ENCODE measurements at places on chromosomes 2 and 18.
A peak's percentile ranks its signal among the peaks of the same experiment; 100 is the strongest.

DNA sequence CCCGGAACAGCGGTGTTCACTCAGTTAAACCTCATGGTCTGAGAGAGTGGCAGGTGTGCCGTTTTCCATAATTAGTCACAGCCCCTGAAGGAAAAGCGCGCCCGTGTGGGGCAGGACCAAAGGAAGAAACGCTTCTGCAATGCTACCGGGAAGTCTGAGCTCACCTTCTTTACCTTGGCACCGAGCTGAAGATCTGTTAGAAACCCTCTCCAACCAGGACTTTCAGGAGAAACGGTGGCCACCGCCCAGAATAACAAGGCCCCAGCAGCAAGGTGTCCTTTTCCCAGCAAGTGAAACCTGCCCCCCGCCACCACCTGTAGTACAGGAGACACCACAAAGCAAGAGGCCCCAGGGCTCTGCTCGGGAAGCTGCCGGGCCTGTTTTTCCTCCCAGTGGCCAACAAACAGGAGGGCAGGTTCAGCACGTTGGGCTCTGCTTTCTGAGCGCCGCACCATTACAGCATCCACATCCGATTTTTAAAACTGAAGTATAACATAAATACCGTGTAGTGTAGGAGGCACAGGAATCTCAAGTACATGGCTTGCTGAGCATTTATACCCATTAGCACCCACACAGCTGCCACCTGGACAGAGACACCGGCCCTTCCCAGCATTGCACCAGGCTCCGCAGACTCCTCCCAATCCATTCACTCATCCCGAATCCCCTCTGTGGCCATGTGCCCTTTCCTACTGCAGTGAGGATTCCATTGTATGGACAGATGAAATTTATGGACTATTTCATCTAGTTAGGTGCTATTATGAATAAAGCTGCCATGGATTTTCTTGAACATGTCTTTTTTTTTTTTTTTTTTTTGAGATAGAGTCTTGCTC, 121.8 kb upstream of the RIOK3 start:
- no peak for DNase-seq

- no peak for DNase-seq
These were observed 17.8 kb downstream of the NCOA1 start for GRCh38 chr2:24508878-24509277.

- DNase-seq, result no peak
These were observed 30.0 kb downstream of the EEF1B2 start for GRCh38 chr2:206189691-206190090.

GRCh38 chr2:168328421-168328820, 81.0 kb upstream of the STK39 start:
- DNase-seq, result no peak

DNA sequence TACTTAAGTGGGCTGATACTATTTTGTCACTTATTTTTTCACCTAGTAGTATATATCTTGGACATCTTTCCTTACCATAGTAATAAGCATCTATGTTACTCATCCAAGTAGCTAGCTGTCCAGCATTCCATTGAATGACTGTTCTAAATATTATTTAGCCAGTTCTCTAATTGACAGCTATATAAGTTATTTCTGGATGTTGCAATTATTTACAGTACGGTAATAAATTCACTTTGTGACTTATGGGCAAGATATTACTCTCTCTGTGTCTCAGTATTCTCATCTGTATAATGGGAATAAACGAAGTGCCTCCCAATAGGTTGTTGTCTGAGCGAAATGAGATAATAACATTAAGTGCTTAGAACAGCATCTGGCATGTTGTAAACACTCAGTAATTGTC, 46.6 kb upstream of the AGAP1 start:
- DNase-seq, result no peak

DNA sequence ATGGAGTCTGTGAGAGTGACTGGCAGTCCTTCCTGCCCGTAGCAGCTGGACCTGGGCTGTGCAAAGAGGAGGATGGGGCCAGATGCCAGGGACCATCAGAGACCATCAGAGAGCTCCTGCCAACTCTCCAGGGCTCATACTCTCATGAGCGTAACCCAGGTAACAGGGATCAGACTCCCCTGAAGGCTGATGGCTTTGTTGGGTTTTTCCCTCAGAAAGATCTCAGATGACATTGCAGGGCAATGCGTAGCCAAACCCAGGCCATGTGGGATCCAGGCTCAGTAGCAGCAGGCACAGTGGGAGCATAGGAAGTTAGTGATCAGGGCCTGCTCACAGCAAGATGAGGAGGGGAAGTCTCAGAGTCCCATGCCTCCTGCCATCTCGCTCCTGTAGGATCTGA, 218.0 kb downstream of the LOXHD1 start:
- no peak for DNase-seq

- DNase-seq, result no peak
These were observed 221.0 kb downstream of the SLC8A1 start for GRCh38 chr2:40230707-40231432.

- DNase-seq, result no peak
These were observed 2.2 kb upstream of the GPR148 start for GRCh38 chr2:130726614-130727180.

- no peak for DNase-seq
These were observed 34.6 kb upstream of the CD28 start for GRCh38 chr2:203671876-203672275.

GRCh38 chr18:42274488-42275137, 319.6 kb downstream of the PIK3C3 start:
- DNase-seq, result no peak

DNA sequence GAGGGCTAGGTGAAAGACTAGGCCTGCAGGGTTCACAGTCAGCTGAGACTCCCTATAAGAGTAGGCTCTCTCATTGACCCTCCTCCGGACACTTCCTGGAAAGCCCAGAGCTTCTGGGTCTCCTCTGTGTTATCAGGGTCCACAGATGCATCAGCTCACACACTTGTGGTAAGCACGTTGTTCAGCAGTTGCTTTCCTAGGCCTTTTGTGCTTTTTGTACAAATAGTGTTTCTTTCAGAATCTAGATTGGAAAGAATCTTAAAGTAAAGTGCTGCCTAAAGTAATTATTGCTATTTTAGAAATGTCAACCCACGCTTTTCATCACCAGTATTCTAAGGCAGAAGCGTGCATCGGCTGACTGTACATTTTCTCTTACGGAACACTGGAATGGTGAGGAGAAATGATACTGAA, 15.5 kb downstream of the SLC9A2 start:
- no peak for DNase-seq

GRCh38 chr2:23545811-23546210, 160.8 kb downstream of the KLHL29 start:
- DNase-seq, result peak; percentile 56

DNA sequence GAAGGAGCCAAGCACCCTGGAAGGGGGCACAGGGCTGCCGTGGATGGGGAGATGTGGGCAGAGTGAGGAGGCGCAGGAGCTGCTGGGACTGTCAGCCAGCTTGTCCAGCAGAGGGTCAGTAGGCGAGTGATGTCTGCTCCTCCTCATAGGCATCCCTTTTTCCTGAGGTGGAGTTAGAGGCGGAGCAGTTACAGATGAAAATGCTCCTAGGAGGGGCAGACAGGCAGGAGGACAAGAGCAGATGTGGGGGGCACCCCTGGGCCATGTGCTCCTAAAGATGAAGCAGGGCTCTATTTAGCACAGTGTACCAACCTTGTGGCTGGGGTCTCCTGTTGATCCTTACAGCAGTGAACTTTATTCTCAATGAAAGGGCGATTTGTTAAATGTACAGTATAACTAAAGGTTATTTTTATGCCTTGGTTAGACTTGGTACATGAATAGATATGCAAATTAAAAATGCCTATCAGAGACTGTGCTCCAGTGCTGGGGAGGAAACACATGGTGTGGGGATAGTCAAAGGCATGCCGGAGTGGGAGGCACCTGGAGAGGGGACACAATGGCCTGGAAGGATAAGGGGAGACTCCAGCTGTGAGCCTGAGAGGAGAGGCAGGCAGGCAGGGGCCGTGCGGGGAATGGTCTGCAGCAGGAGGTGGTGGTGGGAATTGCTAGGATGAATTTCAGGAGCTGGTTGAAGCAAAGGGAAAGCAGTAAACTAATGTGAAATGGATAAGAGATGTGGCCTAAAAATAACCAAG, 175.3 kb downstream of the CLIP4 start:
- no peak for DNase-seq

DNA sequence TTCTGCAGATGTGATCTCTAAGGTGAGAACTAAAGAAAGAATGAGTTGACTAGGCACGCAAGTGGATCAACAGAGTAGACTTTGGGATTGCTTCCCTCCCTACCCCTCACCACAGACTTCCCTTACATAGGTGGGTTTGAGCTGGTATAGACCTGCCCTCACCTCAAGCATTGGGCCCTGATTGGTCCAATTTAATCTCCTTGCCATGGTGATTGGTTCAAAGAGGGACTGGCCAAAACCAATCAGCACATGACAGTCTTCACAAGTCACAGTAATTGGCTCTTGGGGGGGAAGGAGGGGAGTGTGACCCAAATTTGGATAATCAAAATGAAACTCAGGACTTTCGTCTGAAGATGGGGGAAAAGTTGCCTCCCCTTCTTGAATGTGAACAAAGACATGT, 36.6 kb upstream of the LNPK start:
- DNase-seq, result no peak

GRCh38 chr2:14480906-14481305, 151.6 kb upstream of the LRATD1 start:
- DNase-seq, result no peak

DNA sequence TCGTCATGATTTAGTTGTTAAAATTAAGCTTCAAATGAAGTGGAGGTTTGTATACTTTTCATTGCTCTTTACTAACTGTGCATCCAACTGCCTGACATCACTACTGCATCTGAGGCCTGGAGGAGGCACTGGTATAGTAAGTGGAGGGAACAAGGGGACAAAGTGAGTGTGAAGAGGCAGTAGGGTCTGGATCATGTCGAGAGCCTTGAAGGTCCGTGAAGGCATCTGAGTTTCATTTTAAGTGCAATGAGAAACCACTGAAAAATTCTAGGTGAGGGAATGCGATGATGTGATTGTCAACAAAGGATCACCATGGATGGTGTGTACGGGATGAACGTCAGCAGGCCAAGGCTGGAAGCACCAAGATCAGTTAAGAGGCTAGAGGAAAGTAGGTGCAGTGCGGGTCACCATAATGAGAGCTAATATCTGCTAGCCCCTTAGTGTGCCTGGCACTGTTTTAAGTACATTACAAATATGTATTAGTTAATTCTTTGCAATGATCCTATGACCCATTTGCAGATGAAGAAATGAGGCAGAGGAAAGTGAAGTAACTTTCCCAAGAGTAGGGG, 96.1 kb downstream of the CABYR start:
- DNase-seq, result no peak

DNA sequence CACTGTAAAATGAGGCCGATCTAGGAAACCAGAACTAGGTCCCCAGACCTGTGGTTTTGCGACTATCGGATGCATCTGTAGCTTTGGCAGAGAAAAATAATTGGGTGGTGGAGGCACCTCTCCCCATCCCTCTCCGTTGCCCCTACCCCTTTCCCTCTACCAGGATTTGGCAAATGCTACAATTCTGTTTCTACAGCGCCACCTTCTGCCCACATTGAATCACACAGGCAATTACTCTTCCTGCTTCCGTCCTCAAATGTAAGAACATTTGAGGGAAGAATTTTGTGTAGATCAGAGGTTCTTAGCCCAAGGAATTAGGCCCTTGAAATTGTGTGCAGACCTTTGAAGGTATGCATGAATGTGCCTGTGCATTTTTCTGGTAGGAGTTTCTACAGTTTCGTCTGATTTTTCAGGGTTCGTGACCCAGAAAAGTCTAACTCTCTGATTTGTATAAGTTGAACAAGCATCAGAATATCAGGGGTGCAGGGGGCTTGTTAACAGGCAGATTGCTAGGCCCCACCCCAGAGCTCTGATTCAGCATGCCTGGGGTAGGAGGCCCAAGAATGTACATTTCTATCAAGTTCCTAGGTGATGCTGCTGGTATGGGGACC, 11.2 kb downstream of the ATP6V1B1 start:
- DNase-seq, result peak; percentile 80

DNA sequence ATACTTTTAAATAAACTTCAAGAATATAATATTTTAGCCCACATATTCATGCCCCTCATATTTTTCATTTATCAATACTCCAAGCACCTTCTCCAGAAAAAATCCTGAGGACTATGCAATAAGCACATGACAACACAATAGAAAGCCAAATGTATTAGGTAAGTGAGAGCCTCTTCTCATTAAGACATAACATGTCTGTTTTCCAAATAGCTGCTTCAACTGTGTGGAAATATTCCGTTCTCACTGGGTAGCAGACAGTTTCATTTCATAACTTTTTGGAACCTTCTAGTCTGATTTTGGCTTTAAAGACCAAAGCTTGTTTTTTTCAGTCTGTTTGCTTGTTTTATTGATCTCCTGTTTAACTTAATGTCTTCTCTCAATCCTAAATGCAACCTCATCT, 137.8 kb downstream of the PIK3C3 start:
- no peak for DNase-seq

- no peak for DNase-seq
These were observed 62.7 kb upstream of the CYTIP start for GRCh38 chr2:157506586-157506985.

DNA sequence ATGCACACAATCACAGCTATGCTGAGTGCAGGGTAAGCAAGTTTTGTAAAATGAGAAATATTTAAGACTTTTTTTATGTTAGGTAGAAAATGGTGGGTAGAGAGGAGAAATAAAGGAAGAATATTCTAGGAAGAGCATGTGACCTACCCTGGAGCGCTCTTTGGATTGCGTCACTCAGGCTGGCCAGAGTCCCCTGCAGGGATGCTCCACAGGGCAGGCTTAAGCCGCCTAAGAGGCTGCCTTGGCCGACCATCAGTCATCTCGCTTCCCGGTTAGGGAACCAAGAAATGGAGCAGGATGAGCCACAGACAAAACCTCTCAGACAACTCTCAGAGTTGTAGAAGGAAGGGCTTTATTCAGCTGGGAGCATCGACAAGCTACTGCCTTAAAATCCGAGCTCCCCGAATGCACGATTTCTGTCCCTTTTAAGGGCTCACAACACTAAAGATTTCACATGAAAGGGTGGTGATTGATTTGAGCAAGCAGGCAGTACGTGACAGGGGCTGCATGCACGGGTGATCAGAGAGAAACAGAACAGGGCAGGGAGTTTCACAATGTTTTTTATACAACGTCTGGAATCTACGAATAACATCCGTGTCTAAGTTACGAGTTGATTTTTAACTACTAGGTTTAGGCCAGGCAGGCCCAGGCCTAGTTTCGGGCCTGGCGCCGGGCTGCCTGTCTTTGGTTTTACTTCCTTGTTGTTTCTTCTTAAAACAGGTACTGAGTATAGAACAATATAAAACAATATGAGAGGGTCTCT, 1072.0 kb downstream of the CBLN2 start:
- no peak for DNase-seq

GRCh38 chr2:10584242-10584753, 105.5 kb downstream of the NOL10 start:
- no peak for DNase-seq

Measured in brain (organoid and tissue), 16 donors.